MM.1S (cell line): ENCODE measurements at places on chromosomes 5 and 9.
A peak's percentile ranks its signal among the peaks of the same experiment; 100 is the strongest.

- DNase-seq = no peak
These were observed 361.8 kb upstream of the ACTBL2 start for GRCh38 chr5:57844410-57844809.

DNA sequence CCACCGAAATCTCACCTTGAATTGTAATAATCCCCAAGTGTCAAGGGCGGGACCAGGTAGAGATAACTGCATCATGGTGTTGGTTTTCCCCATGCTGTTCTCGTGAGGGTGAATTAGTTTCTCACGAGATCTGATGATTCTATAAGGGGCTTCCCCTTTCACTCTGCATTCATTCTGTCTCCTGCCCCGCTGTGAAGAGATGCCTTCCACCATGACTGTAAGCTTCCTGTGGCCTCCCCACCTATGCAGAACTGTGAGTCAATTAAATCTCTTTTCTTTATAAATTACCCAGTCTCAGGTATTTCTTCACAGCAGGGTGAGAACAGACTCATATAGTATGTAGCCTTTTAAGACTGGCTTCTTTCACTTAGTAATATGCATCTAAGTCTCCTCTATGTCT lies 128.1 kb upstream of the NR5A1 start:
- DNase-seq = no peak

GRCh38 chr5:132651838-132652469 lies 6.0 kb upstream of the IL13 start:
- DNase-seq = no peak

DNA sequence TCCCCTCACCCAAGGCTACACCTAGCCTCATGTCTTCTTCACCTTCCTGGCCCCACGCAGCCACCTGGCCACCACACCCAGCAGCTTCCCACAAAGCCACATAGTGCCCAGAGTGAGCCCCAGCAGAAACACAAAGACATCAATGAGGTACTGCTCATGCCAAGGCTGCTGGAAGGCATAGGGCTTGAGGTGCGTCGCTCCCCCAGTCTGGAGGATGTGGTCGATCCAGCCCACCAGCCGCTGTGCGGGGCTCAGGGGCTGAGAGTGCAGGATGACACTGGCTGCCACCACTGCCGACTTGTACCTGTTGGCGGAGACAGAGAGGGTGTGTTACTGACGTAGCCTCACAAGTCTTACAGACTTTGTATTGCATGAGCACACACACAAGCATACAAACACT lies 15.8 kb upstream of the CAPSL start:
- no peak for DNase-seq

GRCh38 chr5:7762267-7762666 lies 88.7 kb downstream of the CFAP90 start:
- peak; percentile 92 for DNase-seq

DNA sequence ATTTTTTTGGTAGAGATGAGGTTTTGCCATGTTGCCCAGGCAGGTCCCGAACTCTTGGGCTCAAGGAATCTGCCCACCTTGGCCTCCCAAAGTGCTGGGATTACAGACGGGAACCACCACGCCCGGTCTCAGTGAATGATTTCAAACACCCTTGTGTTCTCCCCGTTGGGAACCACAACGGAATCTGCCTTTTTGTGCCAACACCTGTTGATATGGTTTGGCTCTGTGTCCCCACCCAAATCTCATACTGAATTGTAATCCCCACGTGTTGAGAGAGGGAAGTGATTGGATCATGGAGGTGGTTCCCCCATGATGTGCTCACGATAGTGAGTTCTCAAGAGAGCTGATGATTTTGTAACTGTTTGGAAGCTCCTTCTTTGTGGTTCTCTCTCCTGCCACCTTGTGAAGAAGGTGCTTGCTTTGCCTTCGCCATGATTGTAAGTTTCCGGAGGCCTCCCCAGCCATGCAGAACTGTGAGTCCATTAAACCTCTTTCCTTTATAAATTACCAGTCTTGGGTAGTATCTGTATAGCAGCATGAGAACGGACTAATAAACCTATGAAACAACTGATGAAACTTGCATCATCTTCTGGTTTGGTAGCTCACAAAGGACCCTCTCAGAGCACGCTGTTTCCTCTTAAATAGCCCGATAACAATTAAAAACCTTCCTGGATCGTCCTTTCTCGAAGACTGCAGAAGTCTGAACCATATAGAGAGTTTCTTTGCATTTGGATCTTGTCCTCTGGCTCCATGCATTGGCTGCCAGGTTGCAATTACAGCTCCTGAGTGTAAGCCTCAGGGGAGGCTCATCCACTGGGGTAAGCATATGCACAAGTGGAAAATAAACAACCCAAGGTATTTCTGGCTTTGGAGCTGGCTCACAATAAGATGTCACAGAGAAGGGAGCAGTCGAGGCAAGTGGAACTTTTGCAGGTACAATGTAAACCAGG lies 91.5 kb downstream of the SPRY4 start:
- no peak for DNase-seq

DNA sequence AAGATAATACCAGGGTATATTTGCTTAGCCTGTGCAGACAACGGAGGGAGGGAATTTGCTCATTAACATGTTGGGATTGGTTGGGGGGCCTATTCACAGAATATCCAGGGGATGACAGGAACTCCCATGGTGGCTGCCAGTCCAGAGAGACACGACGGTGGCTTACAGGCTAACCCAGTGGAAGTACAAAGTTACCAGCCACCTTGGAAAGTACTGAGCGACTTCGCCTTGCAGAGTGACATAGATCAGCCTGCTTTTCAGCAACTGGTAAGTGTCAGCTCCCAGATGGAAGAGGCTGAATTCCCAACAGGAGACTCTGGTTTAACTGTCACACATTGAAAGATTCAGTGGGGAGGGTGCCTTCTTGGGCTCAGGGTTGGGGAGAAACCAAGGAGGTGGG lies 7.9 kb downstream of the ISL1 start:
- DNase-seq = no peak

GRCh38 chr5:138354926-138355378 lies 2.5 kb downstream of the KDM3B start:
- peak; percentile 74 for DNase-seq

DNA sequence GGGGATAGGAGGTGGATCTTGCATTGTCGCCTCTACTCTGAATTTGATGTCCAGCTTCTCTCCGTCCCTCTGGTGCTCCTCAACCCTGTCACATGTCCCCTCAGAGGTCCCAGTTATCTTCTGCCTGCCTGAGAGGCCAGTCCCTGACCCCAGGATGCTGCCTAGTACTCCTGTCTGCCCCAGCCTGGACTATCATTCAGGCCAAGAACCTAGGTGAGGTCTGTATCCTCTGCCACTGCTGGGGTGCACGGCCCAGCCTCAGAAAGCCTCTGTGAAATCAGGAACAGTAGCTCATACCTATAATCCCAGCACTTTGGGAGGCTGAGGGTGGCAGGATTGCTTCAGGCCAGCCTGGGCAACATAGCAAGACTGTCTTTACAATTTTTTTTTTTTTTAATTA lies 8.6 kb downstream of the SPINK4 start:
- no peak for DNase-seq

- no peak for DNase-seq
These were observed 593.3 kb downstream of the CDK5RAP2 start for GRCh38 chr9:119986713-119987112.

DNA sequence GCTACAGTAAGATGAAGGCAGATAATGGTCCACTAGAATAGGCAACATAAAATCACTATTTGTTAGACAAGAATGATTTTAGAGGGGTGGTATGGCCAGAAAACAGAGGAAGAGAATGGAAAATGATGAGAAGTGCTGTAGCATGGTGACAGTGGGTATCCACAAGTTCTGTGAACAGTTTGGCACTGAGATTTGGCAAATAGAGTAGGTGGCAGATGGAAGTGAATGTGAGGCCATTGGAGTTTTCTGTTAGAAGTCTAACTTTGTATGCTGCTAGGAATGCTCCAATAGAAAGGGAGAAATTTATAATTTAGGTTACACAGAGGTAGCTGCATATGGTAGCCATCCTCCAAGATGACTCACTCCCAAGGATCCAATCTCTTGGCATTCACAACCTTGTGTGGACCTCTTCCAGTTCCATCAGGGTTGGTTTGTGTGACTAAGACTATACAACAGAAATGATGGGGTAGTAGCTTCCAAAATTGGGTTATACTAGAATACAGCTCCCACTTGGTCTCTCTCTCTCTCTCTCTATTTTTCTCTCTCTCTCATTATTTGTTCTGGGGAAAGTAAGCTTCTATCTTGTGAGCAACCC lies 646.9 kb upstream of the ZNF608 start:
- DNase-seq = no peak

DNA sequence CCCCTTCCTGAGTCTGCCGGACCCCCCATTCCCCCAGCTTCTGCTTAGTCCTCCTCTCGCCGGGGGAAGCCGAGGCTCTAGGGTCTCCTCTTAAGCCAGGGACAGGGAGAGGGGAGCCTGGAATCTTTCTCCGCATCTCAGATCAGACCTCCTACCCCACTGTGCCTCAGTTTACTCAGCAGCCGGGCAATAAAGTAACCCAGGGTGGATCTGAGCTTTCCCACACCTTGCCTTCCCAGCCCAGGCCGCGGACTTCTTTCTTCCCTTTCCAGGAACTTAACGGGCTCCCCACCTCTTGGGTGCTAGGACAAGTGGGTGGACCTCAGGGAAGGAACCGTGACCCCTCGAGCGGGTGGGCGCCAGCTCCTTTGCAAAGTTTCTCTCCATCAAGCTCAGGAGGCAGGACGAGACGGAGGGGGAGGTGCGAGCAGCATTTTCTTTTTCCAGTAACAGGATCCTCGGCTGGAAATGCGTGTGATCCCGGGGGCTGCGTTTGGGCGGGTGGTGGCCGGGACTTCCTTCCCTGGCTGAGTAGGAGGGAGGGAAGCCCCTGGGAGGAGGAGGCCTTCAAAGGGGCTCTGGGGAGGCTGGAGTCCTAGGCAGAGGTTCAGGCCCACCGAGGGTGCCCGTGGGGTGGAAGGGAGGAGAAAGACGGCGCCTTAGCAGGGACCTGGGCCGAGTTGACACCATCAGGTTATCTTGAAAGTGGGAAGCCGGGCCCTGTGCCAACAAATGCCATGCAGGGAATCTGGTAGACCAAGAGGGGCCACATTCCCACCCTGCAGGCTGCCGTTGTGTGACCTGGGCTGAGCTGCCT lies 795 bp downstream of the DAB2IP start:
- DNase-seq = no peak
